Activated CD8-positive, alpha-beta memory T cell treated with anti-CD3 and anti-CD28 coated beads for 1 hour (primary cell): ENCODE measurements at places on chromosomes 7 and 10.

- no peak for DNase-seq
Measured at GRCh38 chr10:29916669-29917068, 142.7 kb downstream of the JCAD start.

GRCh38 chr7:82234457-82235049, 209.0 kb downstream of the CACNA2D1 start:
- no peak for DNase-seq

- no peak for DNase-seq
Measured at GRCh38 chr7:128081351-128081750, 50.1 kb upstream of the LRRC4 start.

GRCh38 chr7:135684136-135684535, 21.8 kb downstream of the STMP1 start:
- no peak for DNase-seq

- DNase-seq, result no peak
Measured at GRCh38 chr7:96135241-96135640, 186.7 kb downstream of the SLC25A13 start.

DNA sequence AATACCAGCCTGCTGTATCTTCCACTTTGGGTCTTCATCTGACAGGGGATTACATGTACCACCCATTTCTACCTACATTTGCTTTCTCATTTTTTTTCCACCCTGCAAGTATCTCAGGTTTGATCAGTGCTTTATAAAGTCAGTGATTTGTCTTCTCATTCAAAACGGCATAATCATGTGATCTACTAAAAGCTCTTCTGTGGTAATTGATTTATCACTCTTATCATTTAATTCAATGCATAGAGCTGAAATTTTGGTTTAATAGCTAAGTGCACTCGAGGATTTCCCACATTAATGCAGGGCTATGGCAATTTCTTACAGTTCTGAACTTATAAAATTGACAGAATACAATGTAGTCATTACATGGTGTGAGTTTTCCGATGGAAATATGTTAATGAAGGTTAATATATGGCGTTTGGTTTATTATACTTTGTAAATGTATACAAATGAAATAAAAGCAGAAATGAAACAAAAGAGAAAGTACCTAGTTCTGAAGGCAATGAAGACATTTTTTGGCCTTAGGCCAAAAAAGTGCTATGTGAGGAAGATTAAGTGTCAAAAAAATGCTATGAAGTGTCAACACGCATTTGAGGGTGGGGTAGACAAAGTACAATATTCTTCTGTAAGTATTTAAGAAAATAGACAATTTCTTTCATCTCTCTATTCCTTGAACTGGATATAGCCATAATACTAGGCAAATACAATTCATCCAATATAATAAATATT, 457.3 kb downstream of the ETV1 start:
- DNase-seq, result no peak

GRCh38 chr7:138295049-138295637, 164.9 kb upstream of the TRIM24 start:
- no peak for DNase-seq

GRCh38 chr7:36472141-36472729, 82.6 kb downstream of the ANLN start:
- no peak for DNase-seq

DNA sequence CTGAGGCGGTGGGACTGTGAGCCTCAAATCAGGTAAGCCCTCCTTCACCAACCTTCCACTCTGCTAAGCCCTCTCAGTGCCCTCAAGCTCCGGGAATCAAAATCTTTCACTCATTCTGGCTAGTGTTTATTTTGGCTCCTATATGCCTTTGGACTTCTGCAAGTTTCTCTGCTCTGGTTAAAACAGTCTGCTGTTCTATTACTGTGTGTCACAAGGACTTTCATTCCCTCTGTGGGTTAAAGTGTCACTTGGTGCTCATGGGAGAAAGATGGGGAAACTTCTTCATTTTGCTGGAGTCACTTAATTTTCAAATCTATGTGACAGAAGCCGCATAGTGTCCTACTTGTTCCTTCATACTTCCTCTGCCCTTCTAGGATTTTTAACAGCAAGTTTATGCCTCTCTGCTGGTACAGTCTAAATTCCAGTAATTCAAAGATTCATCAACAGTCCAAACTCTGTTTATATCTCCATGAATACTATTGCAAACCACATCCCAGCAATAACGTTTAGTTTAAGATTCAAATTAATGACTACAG, 61.3 kb downstream of the CD36 start:
- DNase-seq, result no peak

GRCh38 chr7:72176875-72177274, 235.3 kb downstream of the CALN1 start:
- DNase-seq, result no peak

GRCh38 chr10:110817614-110818013, 54.1 kb upstream of the PDCD4 start:
- no peak for DNase-seq

- DNase-seq, result no peak
Measured at GRCh38 chr7:23710000-23710399, at the start of gene STK31. TSS of gene STK31 (plus strand) at chr7:23710219. CDS start at chr7:23710286, 67 bp downstream.
